ENCODE measurements at places on chromosomes 6 and 20. TPM values are rescaled to one million over a fixed set of nuclear protein-coding genes. Genes with fewer than 3 reads are reported as not detected.

DNA sequence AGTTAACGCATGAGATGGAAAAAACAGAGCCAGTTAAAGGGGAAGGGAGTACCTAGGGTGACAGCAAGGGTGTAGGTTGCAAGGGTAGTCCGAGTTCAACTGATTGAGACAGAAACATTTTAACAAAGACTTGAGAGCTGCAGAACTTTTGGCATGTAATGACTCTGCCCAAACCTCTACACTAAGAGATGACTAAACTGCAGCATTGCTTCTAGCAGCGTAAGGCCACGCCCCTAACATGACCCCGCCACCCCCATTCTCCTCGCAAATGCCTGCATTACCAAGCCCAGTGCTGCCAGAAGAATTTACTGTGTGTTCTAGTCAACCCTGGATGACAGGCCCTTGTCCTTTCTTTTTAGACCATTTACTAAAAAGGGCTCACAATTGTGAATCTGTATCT is 6.3 kb upstream of the HINT3 start:
- H3K4me1 ChIP-seq = peaks cover 40% of the 10 kb centered on the region
- H3K27ac ChIP-seq = no peak overlapping the region
- no peaks in the 10 kb centered on the region for H3K36me3 ChIP-seq
- H3K4me3 ChIP-seq = no peak overlapping the region

- peak overlapping the region; percentile 72 for H3K27ac ChIP-seq
- H3K4me3 ChIP-seq = 0 out of 2 replicates have a peak overlapping the region, but pooled peaks have one; percentile 9
- no peaks in the 10 kb centered on the region for H3K27me3 ChIP-seq
- H3K36me3 ChIP-seq = no peaks in the 10 kb centered on the region
- peaks cover 51% of the 10 kb centered on the region for H3K4me1 ChIP-seq
Observed at GRCh38 chr6:140070846-140071473, 696.5 kb upstream of the CITED2 start.

GRCh38 chr6:26249957-26250697 is 114.9 kb upstream of the BTN3A2 start:
- H3K27me3 ChIP-seq = no peaks in the 10 kb centered on the region
- H3K4me3 ChIP-seq = peak overlapping the region; percentile 74
- no peaks in the 10 kb centered on the region for H3K36me3 ChIP-seq
- H3K27ac ChIP-seq = peak overlapping the region; percentile 2
- H3K4me1 ChIP-seq = no peaks in the 10 kb centered on the region

DNA sequence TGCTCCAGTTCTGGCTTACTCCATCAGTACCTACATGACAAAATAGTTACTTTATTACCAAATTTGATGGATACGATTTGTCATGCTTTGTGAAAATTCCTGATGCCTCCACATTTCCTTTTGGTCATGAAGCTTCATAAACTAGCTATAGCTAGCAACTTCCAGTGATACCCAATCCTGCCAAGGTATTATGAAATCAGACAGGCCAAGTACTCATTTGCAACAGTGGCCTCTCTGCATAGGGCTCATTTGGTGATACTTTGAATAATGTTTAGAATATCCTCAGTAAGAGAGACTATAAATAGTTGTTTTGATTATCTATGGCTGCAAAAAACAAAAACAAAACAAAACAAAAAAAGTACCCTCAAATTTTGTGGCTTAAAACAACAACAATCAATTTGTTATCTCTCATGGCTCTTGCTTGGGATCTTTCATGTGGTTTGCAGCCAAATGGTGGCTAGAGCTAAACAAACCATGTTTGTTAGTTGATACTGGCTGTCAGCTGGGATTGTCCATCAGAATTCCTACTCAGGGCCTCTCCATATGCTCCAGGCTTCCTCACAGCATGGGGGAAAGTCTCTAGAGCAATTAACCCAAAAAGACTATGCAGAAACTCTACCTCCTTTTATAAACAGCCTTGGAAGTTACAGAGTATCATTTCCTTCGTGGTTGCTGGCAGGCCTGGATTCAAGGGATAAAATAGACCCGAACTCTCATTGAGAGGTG is 10.1 kb upstream of the PRL start:
- H3K36me3 ChIP-seq = no peaks in the 10 kb centered on the region
- H3K4me3 ChIP-seq = no peak overlapping the region
- no peak overlapping the region for H3K27ac ChIP-seq
- H3K4me1 ChIP-seq = no peaks in the 10 kb centered on the region

GRCh38 chr6:11782524-11782923 is 3.9 kb upstream of the ADTRP start:
- H3K27ac ChIP-seq = no peak overlapping the region
- H3K4me3 ChIP-seq = no peak overlapping the region
- no peaks in the 10 kb centered on the region for H3K4me1 ChIP-seq
- no peaks in the 10 kb centered on the region for H3K27me3 ChIP-seq
- no peaks in the 10 kb centered on the region for H3K36me3 ChIP-seq
- DNase-seq = no peak

GRCh38 chr20:11234608-11235007 is 560.8 kb upstream of the JAG1 start:
- no peaks in the 10 kb centered on the region for H3K27me3 ChIP-seq
- H3K36me3 ChIP-seq = no peaks in the 10 kb centered on the region
- peaks cover 23% of the 10 kb centered on the region for H3K4me1 ChIP-seq
- H3K27ac ChIP-seq = no peak overlapping the region

DNA sequence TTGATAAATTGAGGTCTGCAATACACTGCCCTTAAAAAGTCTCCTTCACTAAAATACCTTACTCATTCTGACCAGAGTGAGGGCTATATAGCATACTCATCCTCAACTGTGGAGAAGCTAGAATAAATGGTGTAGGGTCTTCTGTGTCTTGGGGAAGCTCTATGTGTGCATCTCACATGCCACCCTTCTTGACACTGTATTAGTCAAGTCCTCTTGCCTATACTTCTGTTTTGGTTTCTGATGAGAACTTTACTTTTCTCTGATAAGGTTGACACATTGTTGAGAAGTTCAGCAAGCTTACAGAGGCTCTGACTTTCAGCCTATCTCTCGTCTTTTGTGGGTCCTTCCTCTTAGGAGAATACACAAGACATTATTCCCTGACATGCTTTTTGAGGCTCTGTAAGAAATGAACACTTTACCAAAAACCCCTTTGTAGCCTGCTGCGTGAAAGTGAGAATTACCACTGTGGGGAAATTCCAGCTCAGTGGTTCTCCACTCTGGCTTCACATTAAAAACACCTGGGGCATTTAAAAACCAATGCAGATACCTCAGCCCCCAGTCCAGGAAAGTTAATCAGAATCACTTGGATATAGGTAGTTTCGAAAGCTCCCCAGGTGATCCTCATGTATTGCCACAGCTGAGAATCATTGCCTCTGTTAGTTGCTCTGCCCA is 372.1 kb upstream of the HS3ST5 start:
- DNase-seq = no peak
- H3K4me3 ChIP-seq = no peak overlapping the region
- no peaks in the 10 kb centered on the region for H3K36me3 ChIP-seq
- H3K4me1 ChIP-seq = no peaks in the 10 kb centered on the region
- H3K27me3 ChIP-seq = no peaks in the 10 kb centered on the region

- H3K27me3 ChIP-seq = no peaks in the 10 kb centered on the region
- H3K4me3 ChIP-seq = no peak overlapping the region
- H3K4me1 ChIP-seq = peaks cover 40% of the 10 kb centered on the region
- H3K27ac ChIP-seq = peak overlapping the region; percentile 22
Observed at GRCh38 chr6:15299430-15300131, 53.7 kb downstream of the JARID2 start.

DNA sequence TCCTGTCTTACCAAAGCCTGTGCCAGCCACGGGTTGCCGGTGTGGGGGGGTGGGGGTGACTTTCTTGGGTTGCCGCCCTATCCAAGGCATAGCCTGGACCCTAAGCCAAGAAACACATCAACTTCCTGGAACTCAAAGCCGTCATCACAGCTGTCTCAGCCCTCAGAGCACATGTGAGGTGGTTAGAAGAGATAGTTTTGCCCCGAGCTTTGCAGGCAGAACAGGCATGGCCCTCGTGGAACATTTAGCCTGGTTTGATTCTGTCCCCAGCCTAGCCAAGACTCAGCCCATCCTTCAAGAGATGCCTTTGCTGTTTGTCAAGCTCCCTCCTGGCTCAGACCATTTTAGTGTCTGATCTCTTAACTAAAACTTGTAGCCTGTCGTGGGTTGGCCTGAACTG is 64.9 kb downstream of the RREB1 start:
- no peaks in the 10 kb centered on the region for H3K36me3 ChIP-seq
- H3K27me3 ChIP-seq = no peaks in the 10 kb centered on the region
- peaks cover 52% of the 10 kb centered on the region for H3K4me1 ChIP-seq
- H3K4me3 ChIP-seq = no peak overlapping the region
- peak overlapping the region; percentile 59 for H3K27ac ChIP-seq

GRCh38 chr6:57305761-57306160 is 11.7 kb upstream of the PRIM2 start:
- H3K27ac ChIP-seq = peak overlapping the region; percentile 61
- H3K27me3 ChIP-seq = no peaks in the 10 kb centered on the region
- no peaks in the 10 kb centered on the region for H3K36me3 ChIP-seq
- DNase-seq = peak; percentile 86
- peak overlapping the region; percentile 16 for H3K4me3 ChIP-seq

The SEMG1 gene
- total RNA-seq = not detected

The CASS4 gene
- 11.4 TPM for total RNA-seq

The WFDC12 gene
- total RNA-seq = not detected

The NTSR1 gene
- not detected for total RNA-seq

The STX7 gene
- total RNA-seq = 61.5 TPM

Measured in GM23248 (cell line).